Uterine smooth muscle cell (primary cell): ENCODE measurements at places on chromosomes 11 and 22. TPM values are rescaled to one million over a fixed set of nuclear protein-coding genes. Genes with fewer than 3 reads are reported as not detected.

Gene TUB
- total RNA-seq: 8.9 and 16.7 TPM in 2 replicates

Gene C11orf91
- total RNA-seq: not detected in 2 replicates

Gene MOGAT2
- total RNA-seq: not detected in 2 replicates

Gene GAL3ST1
- 0.11 TPM in 1 of 2 replicates, not detected in the other for total RNA-seq

Gene RBFOX2
- 175 and 194 TPM in 2 replicates for total RNA-seq

Gene TIGD3
- total RNA-seq: 0.11 and 0.37 TPM in 2 replicates

Gene FBXO7
- 46.4 and 47.9 TPM in 2 replicates for total RNA-seq

Gene AQP11
- 2.5 and 9.1 TPM in 2 replicates for total RNA-seq

Gene FAM180B
- 0.12 TPM in 1 of 2 replicates, not detected in the other for total RNA-seq

Gene TSGA10IP
- total RNA-seq: 0.11 and 0.37 TPM in 2 replicates

Gene NLRP10
- total RNA-seq: 4.0 and 10.7 TPM in 2 replicates

Gene PIWIL4
- total RNA-seq: 1.4 and 1.7 TPM in 2 replicates

Gene RFPL2
- total RNA-seq: not detected in 2 replicates

Gene ATG2A
- total RNA-seq: 15.4 and 17.5 TPM in 2 replicates

Gene CNGA4
- under 0.01 TPM in 1 of 2 replicates, not detected in the other for total RNA-seq

Gene GUCY1A2
- total RNA-seq: 0.66 and 1.7 TPM in 2 replicates

Gene CSNK2A3
- 1.1 and 2.2 TPM in 2 replicates for total RNA-seq

Gene CECR2
- total RNA-seq: 0.11 and 0.37 TPM in 2 replicates

Gene NPTXR
- 2.0 and 4.6 TPM in 2 replicates for total RNA-seq

Gene CFAP300
- 5.9 and 7.9 TPM in 2 replicates for total RNA-seq

Gene MUC2
- under 0.01 TPM in 1 of 2 replicates, not detected in the other for total RNA-seq

Gene KRTAP5-1
- total RNA-seq: not detected in 2 replicates

Gene XPNPEP3
- 7.4 and 9.5 TPM in 2 replicates for total RNA-seq

Gene MEI1
- total RNA-seq: 1.5 and 2.1 TPM in 2 replicates

Gene GPR83
- under 0.01 TPM in 1 of 2 replicates, not detected in the other for total RNA-seq

Gene PDE2A
- 0.50 and 0.77 TPM in 2 replicates for total RNA-seq

Gene SPI1
- not detected in 2 replicates for total RNA-seq

Gene INSC
- total RNA-seq: 0.12 and 0.77 TPM in 2 replicates

Gene LGR4
- 9.8 and 11.0 TPM in 2 replicates for total RNA-seq

Gene LIF
- total RNA-seq: 16.5 and 23.8 TPM in 2 replicates

Gene BEST1
- total RNA-seq: 3.1 and 7.1 TPM in 2 replicates

Gene TMEM121B
- total RNA-seq: under 0.01 and 0.11 TPM in 2 replicates

Gene IL18
- 2.0 and 2.3 TPM in 2 replicates for total RNA-seq

Gene TRIM48
- not detected in 2 replicates for total RNA-seq

Gene SAA4
- total RNA-seq: not detected in 2 replicates

Gene PNPLA3
- 1.3 and 3.5 TPM in 2 replicates for total RNA-seq

Gene TPBGL
- 0.11 TPM in 1 of 2 replicates, not detected in the other for total RNA-seq

Gene NCF4
- total RNA-seq: not detected in 2 replicates

Gene PGA4
- not detected in 2 replicates for total RNA-seq

Gene RDX
- 64.9 and 97.6 TPM in 2 replicates for total RNA-seq

Gene TUBA8
- 0.33 and 0.62 TPM in 2 replicates for total RNA-seq
